ENCODE measurements at places on chromosomes 2 and 18.

DNA sequence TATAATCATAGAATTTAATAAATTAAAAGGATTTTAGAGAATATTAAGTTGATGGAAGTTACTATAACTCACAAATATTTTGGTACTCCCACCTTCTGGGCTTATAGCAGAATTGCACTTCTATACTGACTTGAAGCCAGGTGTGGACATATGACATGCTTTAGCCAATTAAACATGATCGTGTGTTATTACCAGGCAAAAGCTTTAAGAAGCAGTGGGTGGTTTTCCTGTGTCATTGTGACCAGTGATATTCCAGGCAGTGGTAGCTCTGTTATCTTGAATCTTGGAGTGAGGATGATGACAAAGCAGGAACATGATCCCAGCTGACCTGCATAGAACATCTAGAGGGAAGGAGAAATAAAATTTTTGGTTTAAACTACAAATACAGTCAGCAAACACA, 370.9 kb upstream of the ZEB2 start:
- no peak for DNase-seq

DNA sequence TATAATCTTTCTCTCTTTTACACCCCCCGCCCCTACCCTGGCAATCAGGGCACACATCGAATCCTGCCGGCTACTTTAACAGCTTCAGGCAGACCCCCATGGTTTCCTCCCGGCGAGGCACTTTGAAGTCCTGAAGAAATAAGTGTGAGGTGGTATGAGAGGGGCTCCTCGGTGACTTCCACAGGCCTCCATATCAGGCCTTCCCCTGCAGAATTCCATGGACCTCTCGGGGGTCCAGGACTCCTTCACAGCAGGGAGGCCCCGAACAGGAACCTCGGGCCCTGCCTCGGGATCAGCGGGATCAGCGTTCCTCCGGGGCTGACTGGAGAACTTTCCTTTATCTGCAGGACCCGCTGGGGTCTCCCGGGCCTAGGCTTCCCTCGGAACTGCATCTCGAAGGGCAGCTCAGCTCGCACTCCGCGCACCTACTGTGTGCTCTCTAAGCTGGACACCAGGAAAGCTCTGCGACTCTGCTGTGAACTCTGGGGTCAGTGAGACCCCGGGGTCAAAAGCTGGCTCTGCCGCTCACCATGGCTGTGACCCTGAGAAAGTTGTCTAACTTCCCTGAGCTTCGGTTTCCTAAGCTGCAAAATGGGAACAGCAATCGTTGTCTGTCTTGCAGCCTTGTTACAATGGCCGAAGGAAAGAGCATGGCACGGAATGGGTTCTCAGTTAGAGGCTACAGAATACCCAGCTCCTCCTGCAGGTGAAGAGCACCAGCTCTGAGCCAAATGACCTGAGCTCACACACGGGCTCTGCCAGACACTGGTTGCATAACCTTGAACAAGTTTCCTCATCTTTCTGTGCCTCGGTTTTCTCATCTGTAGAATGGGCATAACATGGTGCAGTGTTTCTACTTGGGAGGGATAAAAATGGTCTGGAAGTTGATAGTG, 97.4 kb upstream of the ID2 start:
- no peak for DNase-seq

DNA sequence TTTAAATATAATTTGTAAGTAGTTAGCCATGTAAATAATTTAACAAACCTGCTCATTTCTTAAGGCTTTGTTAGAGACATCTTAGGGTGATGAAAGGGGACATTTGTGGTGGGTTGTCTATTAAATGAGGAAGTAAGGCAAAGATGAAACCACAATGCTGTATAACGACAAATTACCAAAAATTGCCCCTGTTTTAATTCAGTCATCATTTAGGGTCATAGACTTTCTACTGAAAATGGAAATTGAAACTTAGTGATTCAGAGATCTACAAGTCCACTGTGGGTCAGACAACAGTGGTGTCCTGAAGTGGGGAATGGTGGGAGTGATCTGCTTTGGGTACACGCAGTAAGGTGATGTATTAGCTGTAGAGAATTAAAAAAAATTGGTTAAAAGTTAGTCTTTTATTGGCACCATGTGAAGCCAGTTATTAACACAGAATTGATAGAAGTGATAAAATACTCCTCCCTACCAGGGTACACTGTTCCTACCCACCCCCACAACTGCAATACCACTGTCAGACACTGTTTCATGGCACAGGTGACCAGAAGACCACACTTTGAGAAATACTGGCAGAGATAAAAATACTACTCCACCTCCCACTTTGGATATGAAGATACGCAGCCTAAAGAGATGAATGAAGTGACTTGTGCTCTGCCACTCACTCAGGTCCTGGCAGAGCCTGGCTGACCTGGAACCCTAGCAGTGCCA, 13.4 kb downstream of the CERS6 start:
- DNase-seq: no peak

- no peak for DNase-seq
Measured at GRCh38 chr2:1588051-1588977, 156.0 kb downstream of the PXDN start.

- DNase-seq: no peak
Measured at GRCh38 chr18:13379062-13379865, 160.7 kb downstream of the LDLRAD4 start.

DNA sequence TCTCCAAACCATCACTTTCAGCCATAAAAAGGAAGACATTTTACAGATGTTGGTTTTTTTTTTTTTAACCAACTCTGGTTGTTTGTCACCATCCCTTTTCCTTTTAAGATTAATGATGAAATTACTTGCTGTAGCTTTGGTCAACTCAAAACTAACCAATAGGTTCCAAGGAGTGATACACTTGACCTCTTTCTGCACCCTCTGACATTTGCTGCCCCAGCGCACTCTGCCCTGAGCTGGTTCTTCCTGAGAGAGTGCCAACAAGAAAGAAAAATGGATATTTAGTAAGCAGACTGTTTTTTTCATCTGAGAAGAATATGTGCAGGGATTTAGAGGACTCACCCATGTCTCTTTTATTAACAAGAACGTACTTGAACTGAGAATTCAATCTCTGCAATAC, 520.0 kb downstream of the TXNL1 start:
- DNase-seq: no peak

DNA sequence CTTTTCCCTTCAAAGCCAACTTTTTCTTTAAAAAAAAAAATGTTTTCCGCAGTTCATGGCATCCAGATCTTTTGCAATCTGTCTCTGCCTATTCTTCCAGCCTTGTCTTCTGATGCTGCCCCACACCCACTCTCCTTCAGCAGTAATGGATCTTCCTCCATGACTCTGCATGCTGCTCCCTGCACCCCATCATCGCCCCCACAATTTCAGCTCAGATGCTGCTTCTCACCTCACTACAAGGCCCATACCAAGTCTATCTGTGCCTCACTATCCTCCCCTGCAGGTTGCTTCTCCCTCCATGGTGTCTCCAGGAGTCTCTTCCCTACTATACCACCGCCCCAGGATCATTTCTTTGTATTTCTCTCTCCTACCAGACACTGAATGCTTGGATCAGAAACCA, 260.6 kb downstream of the ANAPC1 start:
- DNase-seq: no peak

GRCh38 chr2:163407296-163407695, 328.5 kb downstream of the FIGN start:
- DNase-seq: no peak

DNA sequence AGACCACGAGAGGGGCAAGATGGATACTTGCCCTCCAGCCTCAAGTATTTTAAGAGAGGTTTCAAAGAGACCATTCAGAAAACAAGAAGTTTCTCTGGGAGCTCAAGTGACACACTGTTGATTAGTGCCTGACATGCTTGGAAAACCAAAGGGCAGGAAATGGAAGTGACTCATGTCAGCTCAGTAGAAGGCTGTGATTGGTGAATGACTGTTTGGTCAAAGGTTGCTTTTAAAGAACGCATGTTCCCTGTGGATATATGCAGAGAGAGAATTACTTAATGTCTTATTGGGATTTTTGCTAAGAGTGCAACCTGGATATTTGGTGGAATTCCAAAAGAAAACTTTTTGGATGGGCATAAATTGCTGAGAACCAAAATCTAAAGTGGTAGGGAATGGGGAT, 549.9 kb downstream of the XIRP2 start:
- no peak for DNase-seq

- DNase-seq: no peak
Measured at GRCh38 chr2:233082222-233082930, 22.2 kb downstream of the INPP5D start.

GRCh38 chr2:231648579-231649174, 56.0 kb downstream of the TEX44 start:
- DNase-seq: no peak

GRCh38 chr2:113926314-113926713, 36.4 kb downstream of the ACTR3 start:
- no peak for DNase-seq

DNA sequence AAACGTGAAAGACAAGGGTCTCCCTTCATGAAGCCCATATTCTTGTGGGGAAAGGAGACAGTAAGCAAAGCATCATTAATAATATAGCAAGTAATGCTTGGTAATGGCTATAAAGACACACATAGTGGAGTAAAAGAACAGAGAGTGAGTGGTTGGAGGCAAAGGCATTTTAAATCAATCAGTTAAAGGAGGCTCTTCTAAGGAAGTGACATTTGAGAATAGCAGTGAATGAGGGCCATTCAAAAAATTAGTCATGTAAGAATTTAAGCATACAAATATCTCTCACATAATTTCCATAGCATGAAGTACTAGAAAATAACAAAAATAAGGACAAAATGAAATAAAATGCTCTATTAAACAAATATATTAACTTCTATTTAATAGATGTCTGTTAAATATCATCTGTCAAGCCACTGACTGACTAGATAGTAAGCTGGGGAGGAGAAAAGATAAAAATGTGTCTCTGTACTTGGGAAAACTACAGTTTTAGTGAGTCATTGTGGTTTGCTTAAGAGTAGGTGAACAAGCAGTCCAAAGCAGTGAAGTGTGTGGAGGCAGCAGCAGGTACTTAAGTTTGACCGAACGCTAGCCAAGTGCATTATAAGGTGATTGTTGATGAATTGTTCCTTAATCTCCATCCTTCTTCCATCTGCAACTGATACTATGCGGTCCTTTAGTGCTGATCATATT, 160.1 kb downstream of the PARD3B start:
- DNase-seq: no peak

DNA sequence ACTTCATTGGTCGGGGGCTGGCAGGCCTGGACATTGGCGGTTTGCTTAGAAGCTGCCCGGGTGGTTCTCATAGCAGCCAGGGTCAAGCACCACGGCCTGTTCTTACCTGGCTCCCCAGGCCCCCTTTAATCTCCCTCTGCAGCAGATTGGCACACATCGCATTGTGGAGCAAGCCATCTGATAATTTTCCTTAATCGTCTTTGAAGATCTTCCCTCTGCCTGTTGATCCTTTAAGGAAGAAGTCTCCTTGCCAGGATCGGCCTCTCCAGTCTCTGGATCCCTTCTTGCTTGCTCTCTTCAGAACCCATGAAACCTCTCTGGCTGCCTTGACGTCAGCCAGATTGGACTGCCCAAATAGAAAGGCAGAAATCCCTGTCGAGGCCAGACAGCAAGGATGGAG, 75.8 kb downstream of the NEDD4L start:
- DNase-seq: no peak

DNA sequence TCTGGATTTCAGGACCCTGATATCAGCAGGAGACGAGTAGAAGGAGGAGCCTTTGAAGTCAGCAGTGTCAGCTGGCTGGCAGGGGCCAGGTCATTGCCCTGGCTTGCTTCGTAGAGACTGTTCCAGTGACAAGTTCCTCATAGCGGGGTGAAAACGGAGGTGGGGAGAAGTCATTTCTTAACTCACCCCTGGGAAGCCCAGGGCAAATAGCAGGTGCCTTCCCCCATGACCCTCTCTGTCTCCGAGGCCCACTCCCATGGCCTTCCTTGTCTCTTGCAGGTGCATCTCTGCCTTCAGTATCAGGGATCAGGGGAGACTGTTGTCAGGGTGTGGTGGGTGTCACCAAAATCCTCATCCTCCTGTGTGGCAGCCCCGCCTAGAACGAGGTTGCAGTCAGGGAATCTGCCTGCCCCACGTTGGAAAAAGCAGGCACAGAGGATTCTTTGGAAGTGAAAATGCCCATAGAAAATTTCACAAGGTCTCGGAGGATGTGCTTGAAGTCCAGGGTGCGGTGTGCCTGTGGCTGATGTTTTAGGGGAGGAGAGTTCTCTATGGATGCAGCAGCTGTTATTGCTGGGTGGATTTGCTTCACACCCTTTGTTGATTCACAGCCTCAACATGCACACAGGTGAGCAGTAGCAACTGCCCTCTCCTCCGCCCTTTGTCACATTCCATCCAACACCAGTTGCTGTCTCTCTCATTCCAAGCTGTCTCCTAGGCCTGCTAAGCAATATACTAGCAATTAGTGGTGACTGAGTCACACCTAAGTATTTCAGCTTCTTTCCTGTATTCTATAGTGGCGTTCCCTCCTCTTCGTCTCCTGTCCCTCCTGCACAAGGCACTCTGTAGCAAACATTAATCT, 142.6 kb upstream of the FHL2 start:
- DNase-seq: no peak

DNA sequence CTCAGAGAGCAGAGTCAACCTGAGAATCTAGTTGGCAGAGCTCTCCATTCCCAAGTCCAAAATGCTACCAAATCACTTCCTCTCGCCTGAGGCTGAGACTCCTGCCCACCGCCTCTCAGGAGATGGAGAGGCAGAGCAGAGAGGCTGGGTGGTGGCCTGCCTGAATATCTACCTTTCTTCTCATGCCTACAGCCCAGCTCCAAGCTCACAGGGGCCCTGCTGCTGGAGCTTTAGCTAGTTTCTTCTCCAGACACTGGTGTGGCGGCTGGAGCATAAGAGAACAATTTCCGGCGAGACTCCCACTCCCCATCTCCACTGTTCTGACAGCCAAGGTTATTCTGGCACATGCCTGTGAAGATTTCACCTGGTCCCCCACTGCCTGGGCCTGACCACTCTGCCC, 8.1 kb upstream of the CYP26B1 start:
- DNase-seq: no peak

DNA sequence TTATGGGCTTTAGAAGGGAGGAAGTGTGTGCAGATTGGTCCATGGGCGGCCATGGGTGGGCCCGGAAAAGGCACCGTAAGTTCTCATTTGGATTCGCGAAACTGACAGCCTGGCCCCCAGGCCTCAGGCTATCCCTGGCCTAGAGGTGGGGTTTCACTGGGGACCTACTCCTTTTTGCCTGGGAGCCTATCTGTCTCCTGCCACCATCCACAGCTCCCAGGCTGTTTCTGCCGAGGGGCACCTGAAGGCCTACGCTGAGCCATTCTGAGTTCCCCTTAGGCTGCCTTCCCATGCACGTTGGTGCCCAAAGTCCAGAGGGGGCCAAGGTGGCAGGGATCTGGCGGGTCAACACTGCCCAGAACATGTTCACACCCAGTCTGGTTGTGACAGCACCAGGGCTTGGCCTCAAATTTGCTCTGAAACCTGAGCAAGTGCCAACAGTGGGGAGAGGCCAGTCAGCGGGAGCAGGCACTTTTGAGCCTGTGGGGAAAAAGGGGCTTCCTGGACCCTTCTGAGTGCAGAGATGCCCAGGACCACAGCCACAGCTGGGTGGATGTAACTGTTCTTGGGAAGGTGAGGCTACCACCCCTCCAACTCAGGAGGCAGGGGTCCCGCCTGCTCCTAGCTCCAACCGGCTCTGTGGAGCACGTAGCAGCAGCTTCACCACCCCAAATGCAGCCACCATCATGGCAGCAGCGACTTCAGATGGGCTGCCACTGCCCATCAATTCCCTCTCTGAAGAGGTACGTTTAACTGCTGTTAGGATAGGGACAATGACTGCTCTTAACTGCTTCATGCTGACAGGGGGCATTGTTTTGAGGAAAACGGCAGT, 73.6 kb upstream of the ZNF804A start:
- no peak for DNase-seq
